ENCODE measurements at places on chromosomes 6 and 20.

GRCh38 chr6:155212616-155213380 is 51.0 kb upstream of the CLDN20 start:
- peaks cover 4% of the 10 kb centered on the region for H3K4me1 ChIP-seq
- H3K27me3 ChIP-seq, result peaks cover 2% of the 10 kb centered on the region
- peaks cover 10% of the 10 kb centered on the region for H3K36me3 ChIP-seq
- no peak for DNase-seq

DNA sequence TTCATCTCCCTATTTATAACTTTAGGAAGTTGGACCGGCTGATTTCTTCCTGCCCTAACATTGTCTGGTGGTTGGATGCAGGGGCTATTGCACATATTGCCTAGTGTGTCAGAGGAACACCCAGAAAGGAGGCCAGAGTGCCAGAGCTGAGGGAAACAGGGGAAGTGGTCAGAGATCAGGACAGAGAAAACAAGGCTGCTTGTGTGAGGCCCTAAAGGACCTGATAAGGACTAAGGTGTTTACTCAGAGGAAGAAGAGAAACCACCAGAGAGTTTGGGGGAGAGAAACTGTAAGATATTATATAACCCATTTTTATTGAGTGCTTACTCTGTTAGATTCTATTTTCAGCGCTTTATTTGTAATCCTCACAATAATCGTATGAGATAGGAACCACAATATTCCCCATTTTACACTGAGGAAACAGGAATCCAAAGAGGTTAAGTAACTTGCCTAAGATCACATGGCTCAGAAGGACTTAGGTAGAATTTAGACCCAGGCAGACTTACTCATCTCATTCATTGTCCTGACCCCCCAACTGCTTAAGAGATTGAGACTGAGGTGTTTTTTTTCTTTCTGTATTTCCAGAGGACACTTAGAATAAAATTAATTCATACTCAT is 54.0 kb upstream of the REV3L start:
- H3K4me3 ChIP-seq, result no peak overlapping the region
- H3K4me1 ChIP-seq, result peaks cover 14% of the 10 kb centered on the region
- H3K36me3 ChIP-seq, result no peaks in the 10 kb centered on the region
- no peaks in the 10 kb centered on the region for H3K27me3 ChIP-seq

DNA sequence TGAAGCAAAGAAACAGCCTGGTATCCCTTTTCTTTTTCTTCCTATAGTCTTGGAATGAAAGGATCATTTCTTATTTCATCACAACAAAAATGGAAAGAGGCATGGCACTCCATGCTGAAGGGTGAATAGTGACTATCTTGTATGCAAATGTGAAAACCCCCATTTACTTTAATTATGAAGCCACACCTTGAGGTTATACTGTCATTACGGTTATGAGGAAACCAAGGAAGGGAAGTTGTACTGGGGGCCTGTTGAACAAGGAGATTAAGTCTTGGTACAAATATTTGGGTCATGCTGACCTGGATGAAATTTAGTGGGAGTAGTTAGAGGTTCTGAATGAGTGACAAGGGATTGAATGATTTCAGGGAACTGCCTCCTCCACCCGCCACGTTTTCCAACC is 8.7 kb upstream of the STXBP5 start:
- H3K27me3 ChIP-seq, result no peaks in the 10 kb centered on the region
- no peak for DNase-seq
- H3K36me3 ChIP-seq, result no peaks in the 10 kb centered on the region

GRCh38 chr6:42394881-42395620 is 56.7 kb downstream of the TRERF1 start:
- H3K4me3 ChIP-seq, result no peak overlapping the region
- H3K27me3 ChIP-seq, result no peaks in the 10 kb centered on the region
- no peaks in the 10 kb centered on the region for H3K36me3 ChIP-seq
- no peak for DNase-seq
- no peak overlapping the region for H3K27ac ChIP-seq
- no peaks in the 10 kb centered on the region for H3K4me1 ChIP-seq

- no peak overlapping the region for H3K4me3 ChIP-seq
- no peaks in the 10 kb centered on the region for H3K27me3 ChIP-seq
- no peak overlapping the region for H3K27ac ChIP-seq
- no peaks in the 10 kb centered on the region for H3K4me1 ChIP-seq
- no peaks in the 10 kb centered on the region for H3K36me3 ChIP-seq
Observed at GRCh38 chr6:154653853-154654252, 79.4 kb upstream of the SCAF8 start.

Data from spinal cord (tissue), 10 donors.